Ascending aorta (tissue), 2 donors: ENCODE measurements at places on chromosomes 11 and 22. TPM values are rescaled to one million over a fixed set of nuclear protein-coding genes. Genes with fewer than 3 reads are reported as not detected.

- H3K4me3 ChIP-seq, result no peak overlapping the region
- no peaks in the 10 kb centered on the region for H3K36me3 ChIP-seq
- H3K27ac ChIP-seq, result no peak overlapping the region
- DNase-seq, result no peak
Measured at GRCh38 chr22:26436903-26437515, 7.9 kb downstream of the ASPHD2 start.

GRCh38 chr22:23037429-23038333, 32.6 kb upstream of the GNAZ start:
- H3K4me1 ChIP-seq, result no peaks in the 10 kb centered on the region
- H3K36me3 ChIP-seq, result no peaks in the 10 kb centered on the region
- H3K4me3 ChIP-seq, result no peak overlapping the region
- H3K27me3 ChIP-seq, result no peaks in the 10 kb centered on the region
- no peak overlapping the region for H3K27ac ChIP-seq

DNA sequence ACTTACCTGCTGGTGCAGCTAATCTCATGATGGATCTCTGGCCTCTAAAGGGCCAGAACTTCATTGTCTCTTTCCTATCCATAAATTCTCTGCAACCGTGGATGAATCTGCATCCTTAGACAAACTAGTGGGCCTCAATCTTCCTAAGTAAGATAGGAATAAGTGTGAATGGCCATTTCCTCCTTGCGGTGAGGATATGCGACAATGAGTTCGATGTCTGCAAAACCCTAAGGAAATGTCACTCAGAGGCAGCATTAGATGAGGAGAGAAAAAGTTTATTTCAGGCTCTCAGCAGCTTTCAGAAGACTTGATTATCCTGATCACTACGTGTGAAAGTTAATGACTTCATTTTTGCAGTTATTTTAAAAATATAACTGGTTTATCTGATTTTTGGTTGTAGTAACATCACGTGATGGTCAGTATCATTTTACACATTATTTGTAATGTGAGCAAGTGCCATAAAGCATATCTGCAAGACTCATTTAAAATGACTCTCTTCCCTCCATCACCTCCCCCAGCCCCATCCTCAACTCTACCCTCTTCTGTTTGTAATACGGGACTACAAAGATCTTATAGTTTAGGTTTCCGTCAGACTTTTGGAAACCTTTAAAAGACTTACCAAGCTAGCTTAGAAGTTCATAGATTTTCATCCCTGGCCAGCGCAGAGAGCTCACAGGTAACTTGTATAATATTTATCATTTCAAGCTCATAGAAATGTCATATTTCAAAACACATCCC, 10.2 kb downstream of the GRAP2 start:
- H3K4me3 ChIP-seq, result no peak overlapping the region
- no peak for DNase-seq
- H3K27me3 ChIP-seq, result no peaks in the 10 kb centered on the region
- no peaks in the 10 kb centered on the region for H3K4me1 ChIP-seq
- H3K36me3 ChIP-seq, result no peaks in the 10 kb centered on the region

The OR10V1 gene
- total RNA-seq, result not detected

The ATXN10 gene
- total RNA-seq, result 82.1 TPM

The BIRC3 gene
- 2.8 TPM for total RNA-seq

DNA sequence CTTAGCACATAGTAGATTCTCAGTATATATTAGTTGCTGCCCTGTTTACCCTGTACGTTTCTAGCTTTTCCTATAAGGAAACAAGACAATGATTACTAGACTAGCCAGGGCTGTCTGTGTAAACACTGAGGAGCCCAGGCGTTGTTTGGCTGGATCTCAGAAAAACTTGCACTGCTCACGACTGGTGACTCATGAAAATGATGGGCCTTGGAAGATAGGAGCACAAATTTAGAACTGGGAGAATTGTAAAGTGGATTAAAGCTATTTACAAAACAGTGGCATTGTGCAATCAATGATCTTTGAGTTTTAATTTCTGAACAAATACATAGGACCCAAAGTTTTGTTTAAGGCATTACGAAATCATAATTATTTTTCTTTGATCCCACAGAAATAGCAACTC, 276.9 kb downstream of the FAM76B start:
- peak overlapping the region; percentile 32 for H3K27ac ChIP-seq
- H3K27me3 ChIP-seq, result no peaks in the 10 kb centered on the region
- no peak overlapping the region for H3K4me3 ChIP-seq
- H3K4me1 ChIP-seq, result no peaks in the 10 kb centered on the region
- H3K36me3 ChIP-seq, result no peaks in the 10 kb centered on the region

The CDC42EP1 gene
- total RNA-seq, result 100 TPM

DNA sequence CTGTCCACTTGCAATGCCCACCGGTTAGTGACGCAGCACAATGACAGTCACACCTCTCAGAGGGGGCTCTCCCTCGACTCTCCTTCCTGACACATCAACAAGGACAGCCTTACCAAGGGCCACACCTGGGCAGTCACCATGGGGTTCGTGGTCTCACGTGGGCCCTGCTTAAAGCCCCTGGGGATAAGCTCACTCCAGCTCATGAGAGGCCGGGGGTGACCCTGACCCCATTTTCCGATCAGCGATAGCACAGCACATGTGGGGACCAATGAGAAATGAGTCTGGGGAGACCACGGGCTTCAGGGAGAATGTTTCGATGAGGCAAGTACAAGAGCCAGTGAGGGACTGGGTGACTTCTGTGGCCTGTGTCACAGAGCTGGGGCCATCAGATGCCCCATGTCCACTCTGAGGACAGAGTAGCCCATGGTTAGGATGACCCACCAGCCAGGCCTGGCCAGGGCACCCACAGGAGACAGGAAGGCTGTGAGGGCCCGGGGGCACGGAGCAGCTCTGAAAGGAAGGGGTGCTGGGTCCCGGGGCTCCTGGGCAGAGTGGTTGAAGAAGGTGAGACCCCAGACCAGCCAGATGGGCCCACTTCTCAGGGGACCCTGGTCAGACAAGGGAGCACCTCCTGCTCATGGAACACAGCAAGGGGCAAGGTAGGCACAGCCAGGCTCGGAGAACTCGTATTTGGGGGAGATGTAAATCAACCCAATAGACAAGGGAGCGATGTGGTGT, 128.8 kb downstream of the MED15 start:
- no peak overlapping the region for H3K27ac ChIP-seq
- no peak overlapping the region for H3K4me3 ChIP-seq
- H3K36me3 ChIP-seq, result no peaks in the 10 kb centered on the region
- H3K27me3 ChIP-seq, result no peaks in the 10 kb centered on the region
- no peak for DNase-seq
- no peaks in the 10 kb centered on the region for H3K4me1 ChIP-seq

DNA sequence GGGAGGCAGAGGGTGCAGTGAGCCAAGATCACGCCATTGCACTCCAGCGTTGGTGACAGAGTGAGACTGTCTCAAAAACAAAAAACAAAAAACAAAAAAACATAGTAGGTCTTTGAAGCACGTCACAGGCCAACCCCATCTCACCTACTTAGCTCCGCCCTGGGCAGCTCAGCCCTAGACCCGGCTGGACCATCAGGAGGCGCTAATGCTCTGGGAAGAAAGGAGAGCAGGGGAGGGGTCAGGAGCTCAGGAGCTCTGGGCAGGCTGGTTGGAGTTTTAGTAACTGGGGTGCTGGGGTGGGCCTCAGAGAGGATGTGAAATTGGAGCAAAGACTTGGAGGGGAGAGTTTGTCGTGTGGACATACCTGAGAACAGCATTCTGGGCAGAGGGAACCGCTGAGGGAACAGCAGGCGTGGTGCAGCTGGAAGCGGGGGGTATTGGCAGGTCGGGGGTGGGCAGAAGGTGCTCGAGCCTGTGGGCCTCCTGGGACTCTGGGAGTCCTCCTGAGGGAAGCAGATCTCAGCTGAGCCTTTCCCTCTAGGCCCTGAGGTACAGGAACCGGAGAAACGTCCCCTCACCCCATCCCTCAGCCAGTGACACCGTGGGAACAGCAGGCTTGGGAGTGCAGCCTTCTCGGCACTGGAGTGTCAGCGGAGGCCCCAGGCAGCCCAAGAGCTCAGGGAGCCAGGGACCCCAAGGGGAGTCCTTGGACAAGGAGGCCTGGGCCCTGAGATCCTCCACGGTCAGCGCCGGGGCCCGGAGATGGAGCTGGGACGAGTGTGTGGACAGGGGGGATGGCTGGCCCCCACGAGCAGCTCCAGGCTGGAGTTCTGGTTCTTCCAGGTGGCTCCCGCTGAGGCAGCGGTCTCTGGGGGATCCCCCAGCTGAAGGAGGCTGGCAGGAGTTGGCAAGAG, 2.2 kb upstream of the RPS6KA4 start:
- peak overlapping the region; percentile 88 for H3K27ac ChIP-seq
- H3K4me3 ChIP-seq, result no peak overlapping the region
- H3K36me3 ChIP-seq, result peaks cover 12% of the 10 kb centered on the region
- peaks cover 32% of the 10 kb centered on the region for H3K4me1 ChIP-seq
- DNase-seq, result no peak
- H3K27me3 ChIP-seq, result no peaks in the 10 kb centered on the region

GRCh38 chr11:33552756-33553155, 147.9 kb downstream of the C11orf91 start:
- H3K27me3 ChIP-seq, result no peaks in the 10 kb centered on the region
- no peaks in the 10 kb centered on the region for H3K4me1 ChIP-seq
- H3K4me3 ChIP-seq, result no peak overlapping the region
- no peak overlapping the region for H3K27ac ChIP-seq
- no peak for DNase-seq
- no peaks in the 10 kb centered on the region for H3K36me3 ChIP-seq

GRCh38 chr11:132821499-132821898, 710.8 kb downstream of the OPCML start:
- DNase-seq, result no peak
- no peak overlapping the region for H3K4me3 ChIP-seq
- H3K36me3 ChIP-seq, result no peaks in the 10 kb centered on the region

DNA sequence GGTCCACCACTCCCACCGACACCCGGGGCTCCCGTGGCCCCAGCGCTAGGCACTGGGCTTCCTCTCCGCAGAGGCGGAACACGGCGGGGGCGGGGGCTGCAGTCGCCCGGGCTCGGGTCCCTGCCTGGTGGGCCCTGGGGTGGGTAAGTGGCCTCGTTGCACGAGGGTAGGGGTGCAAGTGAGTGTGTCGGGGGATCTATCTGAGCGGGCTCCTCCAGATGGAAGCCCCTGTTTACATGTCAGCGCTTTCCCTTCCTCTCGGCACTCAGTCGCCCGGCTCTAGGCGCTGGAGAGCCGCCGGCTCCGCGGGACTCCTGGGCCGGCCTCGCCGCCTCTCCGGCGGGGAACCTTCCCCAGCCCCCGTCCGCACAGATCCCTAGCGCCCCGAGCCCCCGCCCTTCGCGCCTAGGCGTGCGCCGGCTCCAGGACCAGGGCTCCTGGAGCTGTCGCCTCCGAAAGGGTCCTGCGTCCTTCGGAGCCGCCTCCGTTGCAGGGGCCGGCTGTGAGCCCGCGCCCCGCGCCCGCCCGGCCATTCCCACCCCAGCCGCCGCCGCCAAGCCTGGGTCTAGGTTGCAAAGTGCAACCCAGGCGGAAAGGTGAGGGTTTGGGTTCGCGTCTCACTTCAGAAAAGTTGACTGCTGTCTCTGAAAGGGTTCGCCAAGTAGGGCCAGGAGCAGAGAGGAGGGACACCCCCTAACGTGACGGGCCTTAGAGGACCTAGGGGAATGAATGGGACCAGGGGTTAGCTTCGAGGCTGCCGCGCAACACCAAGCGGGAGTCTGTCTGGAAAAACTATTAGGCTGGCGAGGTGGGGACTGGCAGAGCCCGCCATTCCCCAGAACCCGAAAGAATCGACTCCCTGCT, 978 bp downstream of the FLI1 start:
- H3K27me3 ChIP-seq, result no peaks in the 10 kb centered on the region
- peak overlapping the region; percentile 68 for H3K4me3 ChIP-seq
- H3K27ac ChIP-seq, result peak overlapping the region; percentile 82
- H3K4me1 ChIP-seq, result peaks cover 17% of the 10 kb centered on the region
- DNase-seq, result no peak
- no peaks in the 10 kb centered on the region for H3K36me3 ChIP-seq

The DEPDC7 gene
- not detected for total RNA-seq

DNA sequence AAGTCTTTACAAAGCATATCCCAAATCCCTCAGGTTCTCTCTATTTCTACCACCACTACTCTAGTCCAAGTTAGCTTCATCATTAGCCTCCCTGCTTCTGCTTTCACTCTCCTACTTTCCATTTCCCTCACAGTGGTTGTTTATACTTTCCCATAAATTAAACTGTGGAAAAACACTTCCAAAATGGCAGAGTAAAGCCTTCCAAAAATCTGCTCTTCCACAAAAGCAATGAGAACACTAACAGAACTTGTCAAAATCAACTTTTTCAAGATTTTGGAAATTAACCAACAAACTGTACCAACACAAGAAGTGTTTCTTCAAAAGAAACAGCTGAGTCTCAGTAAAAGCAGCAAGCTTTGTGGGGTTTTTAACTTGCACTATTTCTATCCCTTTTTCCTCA, 71.8 kb downstream of the TTC28 start:
- H3K4me1 ChIP-seq, result no peaks in the 10 kb centered on the region
- H3K27ac ChIP-seq, result peak overlapping the region; percentile 34
- no peak for DNase-seq
- no peaks in the 10 kb centered on the region for H3K27me3 ChIP-seq
- H3K4me3 ChIP-seq, result no peak overlapping the region

DNA sequence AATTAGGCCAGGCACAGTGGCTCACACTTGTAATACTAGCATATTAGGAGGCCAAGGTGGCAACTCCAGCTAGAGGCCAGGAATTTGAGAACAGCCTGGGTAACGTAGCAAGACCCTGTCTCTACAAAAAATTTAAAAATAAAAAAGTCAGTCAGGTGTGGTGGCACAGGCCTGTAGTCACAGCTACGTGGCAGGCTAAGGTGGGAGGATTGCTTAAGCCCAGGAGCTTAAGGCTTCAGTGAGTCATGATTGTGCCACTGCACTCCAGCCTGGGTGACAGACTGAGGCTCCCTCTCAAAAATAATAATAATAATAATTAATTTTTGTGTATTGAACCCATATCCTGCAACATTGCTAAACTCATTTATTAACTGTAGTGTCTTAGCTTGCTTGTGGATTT, 15.3 kb upstream of the TRIM29 start:
- H3K36me3 ChIP-seq, result no peaks in the 10 kb centered on the region
- H3K4me1 ChIP-seq, result no peaks in the 10 kb centered on the region
- no peak overlapping the region for H3K4me3 ChIP-seq

DNA sequence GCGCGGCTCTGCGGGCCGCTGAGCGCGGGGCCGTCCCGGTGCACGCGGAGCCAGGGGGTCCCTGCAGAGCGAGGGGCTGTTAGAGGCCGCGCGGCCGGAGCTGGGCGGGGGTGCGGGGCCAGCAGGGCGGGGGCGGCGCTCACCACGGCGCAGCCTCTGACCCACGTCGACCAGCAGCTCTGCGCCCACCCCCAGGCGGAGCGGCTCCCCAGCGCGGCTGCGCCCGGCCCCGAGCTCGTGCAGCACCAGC, 385 bp upstream of the SCO2 start:
- H3K27me3 ChIP-seq, result no peaks in the 10 kb centered on the region
- H3K36me3 ChIP-seq, result peaks cover 34% of the 10 kb centered on the region
- peak overlapping the region; percentile 93 for H3K27ac ChIP-seq

The NCAM1 gene
- total RNA-seq, result 3.3 TPM

The DAGLA gene
- 5.3 TPM for total RNA-seq

The CBY1 gene
- total RNA-seq, result 14.0 TPM

- H3K36me3 ChIP-seq, result no peaks in the 10 kb centered on the region
- no peak for DNase-seq
- no peak overlapping the region for H3K4me3 ChIP-seq
- no peaks in the 10 kb centered on the region for H3K27me3 ChIP-seq
- H3K27ac ChIP-seq, result peak overlapping the region; percentile 69
- H3K4me1 ChIP-seq, result peaks cover 25% of the 10 kb centered on the region
Measured at GRCh38 chr22:45452565-45453379, 39.3 kb downstream of the RIBC2 start.

The UBASH3B gene
- 8.5 TPM for total RNA-seq

The TNNI2 gene
- total RNA-seq, result not detected
